Urothelium cell line (cell line): ENCODE measurements at places on chromosomes 6 and 20.

DNA sequence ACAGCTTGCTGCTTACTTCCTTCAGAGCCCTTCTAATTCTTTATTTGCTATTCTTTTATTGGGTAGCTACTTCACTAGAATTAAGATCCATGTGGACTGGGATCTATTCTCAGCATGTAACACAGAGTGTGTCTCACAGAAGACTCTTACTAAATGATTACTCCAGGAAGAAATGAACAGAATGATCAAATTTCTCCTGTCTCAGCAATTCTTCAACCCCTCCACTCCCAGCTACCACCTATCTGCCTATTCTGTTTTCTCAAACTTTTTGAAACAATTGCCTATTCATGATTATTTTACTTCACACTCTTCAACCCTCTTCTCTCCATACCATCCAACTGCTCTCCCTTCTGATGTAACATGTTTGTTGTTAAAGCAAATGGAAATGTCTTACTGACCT, 132.6 kb downstream of the BTBD9 start:
- DNase-seq: no peak

DNA sequence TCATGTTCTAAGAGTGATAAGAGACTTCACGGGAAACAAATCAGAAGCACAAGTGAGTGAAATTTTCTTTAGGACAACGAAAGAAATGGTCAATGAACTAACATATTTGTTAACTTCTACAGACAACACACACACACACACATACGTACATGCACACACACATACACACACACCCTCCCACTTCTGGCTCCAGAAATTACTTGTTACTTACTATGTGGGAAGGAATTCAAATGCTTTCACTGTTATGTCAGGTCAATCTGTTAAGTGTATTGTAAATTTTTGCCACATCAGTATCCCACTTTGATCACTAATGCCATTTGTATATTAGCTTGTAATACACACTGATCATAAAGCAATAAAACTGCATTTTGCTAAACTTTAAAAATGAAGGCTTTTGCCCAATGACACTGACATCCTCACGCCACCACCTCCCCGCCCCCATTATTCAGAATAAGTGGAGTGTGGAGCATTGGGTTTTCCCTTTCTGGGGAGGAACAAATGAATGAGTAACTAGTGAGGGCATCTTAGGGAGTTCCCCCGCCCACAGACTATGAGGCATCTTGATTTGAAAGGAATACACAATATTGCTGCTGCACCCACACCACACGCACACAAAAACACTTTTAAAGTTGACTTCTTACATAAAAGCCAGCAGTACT, 76.2 kb downstream of the ATXN1 start:
- DNase-seq: peak; percentile 13

- DNase-seq: no peak
These were observed 107.7 kb upstream of the DTNBP1 start for GRCh38 chr6:15770347-15771143.

- DNase-seq: peak; percentile 46
These were observed 1111.4 kb upstream of the CITED2 start for GRCh38 chr6:140485740-140486449.

GRCh38 chr20:39214828-39215227, 252.7 kb downstream of the DHX35 start:
- DNase-seq: no peak

- DNase-seq: no peak
These were observed 244.4 kb downstream of the SLC24A3 start for GRCh38 chr20:19456595-19457395.

GRCh38 chr6:125637207-125637606, 112.2 kb upstream of the HEY2 start:
- no peak for DNase-seq

- DNase-seq: no peak
These were observed 767 bp downstream of the AP5S1 start for GRCh38 chr20:3820901-3821727.

- DNase-seq: no peak
These were observed 55.7 kb downstream of the FAM217A start for GRCh38 chr6:4023240-4023639.

GRCh38 chr6:22544476-22544875, 24.9 kb upstream of the HDGFL1 start:
- DNase-seq: no peak

DNA sequence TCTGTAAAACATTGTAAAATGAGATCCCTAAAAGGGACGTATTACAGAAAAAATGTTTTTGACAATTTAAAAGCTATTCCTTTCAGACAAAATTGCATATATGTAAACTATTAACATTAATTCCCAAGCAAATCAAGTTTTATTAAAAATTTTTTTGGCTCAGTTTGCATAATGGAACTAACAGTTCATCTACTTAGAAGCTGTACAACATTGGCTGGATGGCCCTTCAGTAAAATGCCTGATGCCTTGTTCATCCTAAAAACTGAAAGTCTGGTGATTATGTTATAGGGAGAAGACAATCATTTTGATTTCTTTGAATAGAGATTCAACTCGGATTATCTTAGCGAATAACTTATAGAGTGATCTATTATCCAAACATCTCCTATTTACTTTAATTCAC, 52.8 kb downstream of the ADGRG6 start:
- DNase-seq: no peak

DNA sequence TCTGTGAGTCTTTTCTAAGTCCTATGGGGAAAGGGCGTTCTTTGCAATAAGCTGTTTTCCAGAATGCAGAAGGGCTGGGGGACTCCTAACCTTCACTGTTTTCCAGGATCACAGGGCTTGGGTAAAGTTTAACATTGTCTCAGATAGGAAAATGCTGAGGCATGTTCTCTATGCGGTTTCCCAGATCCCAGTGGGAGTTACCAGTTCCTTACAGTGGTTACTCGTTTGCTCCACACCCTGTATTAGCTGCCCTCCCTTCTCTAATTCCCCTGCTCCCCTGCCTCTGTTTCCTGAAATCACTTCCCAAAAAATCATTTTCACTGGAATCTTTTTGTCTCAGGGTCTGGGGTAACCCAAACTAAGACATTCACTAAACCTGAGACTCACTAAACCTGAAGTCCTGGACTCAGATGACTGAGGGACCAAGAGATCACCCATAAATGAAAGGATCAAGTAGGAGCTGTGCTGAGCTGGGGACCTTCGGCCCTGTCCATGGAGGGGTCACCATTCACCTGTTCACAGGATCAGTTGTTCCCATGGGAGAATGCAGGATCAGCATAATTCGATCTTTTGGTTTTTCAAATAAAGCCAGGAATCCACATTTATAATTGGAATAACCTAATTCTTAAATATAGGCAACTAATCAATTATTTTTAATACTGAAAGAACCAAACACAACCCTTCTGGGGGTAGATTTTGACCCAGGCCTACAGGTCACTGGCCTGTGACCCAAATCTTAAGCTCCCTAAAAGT, 76.2 kb downstream of the ISM1 start:
- DNase-seq: no peak

DNA sequence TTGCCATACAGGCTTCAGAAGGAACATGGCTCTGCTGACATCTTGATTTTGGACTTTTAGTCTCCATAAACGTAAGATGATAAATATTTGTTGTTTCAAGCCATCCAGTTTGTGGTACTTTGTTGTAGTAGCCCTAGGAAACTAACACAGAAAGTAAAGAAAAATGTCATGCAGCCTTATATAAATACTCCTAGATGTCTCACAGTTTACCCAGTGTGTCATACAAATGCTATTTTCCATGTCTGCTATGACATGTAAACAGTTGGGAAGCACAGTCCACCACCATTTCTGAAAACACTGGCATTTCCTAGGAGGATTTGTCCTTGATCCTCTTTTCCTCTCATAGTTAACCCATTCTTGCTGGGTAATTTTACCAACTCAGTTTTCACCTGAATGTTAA, 30.6 kb upstream of the ME1 start:
- no peak for DNase-seq

DNA sequence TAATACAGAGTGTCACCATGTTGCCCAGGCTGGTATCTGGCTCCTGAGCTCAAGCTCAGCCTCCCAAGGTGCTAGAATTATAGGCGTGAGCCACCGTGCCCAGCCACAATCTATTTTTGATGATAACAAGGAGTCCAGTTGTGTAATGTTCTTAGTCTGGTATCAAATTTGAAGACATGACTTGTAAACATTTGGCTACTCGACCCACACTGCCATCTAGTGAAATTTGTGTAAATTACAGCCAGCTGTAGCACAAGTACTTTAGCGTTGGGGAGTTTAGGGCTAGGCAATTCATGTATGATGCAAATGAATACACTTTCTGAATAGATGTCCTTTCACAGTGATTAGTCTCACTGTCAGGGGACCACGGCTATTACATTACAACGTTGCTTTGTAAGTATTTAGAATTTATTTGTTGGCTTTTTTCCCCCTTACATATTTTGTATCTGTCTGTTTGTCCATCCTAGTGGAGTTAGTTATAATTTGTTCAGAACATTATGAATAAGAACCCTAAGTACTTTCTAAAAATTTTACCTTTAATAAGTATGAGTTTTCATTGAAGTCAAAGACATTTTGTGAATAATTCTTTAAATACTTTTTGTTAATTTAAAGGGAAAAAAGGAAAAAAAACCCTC, 139.7 kb downstream of the PRDM13 start:
- DNase-seq: peak; percentile 38

- DNase-seq: no peak
These were observed 73.7 kb upstream of the CITED2 start for GRCh38 chr6:139448051-139448649.

- DNase-seq: no peak
These were observed 139.6 kb downstream of the MYLK4 start for GRCh38 chr6:2611092-2611491.

DNA sequence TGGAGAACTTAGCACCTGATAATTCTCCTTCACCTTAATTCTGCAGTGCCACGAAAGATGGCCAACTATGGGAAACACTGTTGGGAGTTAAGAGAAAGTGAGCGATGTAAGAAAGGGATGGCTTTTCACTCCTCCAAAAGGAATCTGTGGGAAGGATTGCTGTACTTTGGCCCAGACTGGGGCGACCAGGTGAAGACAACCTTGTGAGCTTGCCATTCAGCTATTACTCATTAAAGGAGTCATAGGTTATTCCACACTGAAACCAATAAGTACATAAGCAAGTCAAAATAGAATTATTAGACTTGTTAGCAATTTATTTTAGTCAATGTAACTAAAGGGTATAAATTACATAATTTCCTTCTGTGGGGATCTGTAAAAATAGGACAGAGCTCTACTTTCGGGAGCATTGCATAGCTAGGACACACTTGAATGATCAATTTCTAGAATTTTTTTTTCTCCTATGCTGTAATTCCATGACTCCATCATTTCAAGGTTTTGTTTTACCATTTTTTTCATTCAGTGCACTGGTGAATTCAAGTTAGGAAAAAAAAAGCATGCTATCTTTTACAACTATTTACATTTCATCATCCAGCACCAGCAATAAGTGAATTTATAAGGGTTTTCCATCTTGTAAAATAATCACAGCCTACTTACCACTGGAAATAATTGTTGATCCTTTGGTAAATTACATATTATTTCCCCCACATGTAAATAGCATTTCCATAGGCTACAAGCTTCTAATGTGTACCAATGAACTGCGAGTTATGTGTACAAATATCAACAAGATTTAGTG, 231.7 kb downstream of the SIM1 start:
- DNase-seq: no peak

- no peak for DNase-seq
These were observed 55.0 kb upstream of the TNFAIP3 start for GRCh38 chr6:137811916-137812553.

- DNase-seq: no peak
These were observed 167.3 kb upstream of the GMDS start for GRCh38 chr6:2412731-2413130.

DNA sequence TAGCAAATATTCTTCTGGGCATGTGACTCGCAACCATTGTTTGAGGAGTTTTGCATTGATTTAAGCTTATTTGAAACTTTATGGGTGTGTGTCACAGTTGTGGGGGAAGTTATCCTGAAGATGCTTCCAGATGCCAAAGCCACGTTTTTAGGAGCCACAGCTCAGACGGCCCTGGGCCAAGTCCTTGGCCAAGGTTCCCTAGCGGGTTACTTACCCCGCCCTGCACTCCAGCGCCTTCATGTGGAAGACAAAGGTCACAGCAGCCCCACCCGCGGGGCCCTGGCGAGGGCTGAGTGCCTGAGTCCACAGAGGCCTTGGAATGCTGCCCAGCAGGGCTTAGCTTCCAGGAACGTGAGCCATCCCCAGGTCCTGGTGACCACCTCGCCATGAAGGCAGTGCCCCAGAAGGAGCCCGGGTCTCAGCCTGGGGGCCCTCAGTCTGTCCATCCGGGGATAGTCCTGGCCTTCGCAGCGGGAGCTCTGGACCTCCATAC, 308.3 kb downstream of the CDH4 start:
- DNase-seq: peak; percentile 62

GRCh38 chr6:121064345-121064744, 269.9 kb downstream of the TBC1D32 start:
- DNase-seq: no peak

DNA sequence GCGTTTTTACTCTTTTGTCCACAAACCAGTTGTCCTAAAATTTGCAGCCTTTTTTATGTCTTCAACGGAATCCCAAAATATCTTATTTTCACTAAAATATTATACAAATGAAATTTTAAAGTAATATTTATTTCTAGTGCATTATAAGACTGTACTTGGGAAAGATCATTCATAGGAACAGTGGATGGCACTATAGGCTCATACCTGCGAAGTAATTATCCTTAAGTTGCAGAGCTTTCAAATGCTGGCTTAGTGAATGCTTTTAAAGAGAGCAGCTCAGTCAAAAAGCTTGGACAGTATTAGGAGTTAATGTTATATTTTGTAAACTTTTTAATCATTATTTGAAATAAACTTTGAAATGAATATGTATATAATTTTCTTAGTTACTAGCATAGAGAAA, 254.9 kb downstream of the CDKAL1 start:
- no peak for DNase-seq

DNA sequence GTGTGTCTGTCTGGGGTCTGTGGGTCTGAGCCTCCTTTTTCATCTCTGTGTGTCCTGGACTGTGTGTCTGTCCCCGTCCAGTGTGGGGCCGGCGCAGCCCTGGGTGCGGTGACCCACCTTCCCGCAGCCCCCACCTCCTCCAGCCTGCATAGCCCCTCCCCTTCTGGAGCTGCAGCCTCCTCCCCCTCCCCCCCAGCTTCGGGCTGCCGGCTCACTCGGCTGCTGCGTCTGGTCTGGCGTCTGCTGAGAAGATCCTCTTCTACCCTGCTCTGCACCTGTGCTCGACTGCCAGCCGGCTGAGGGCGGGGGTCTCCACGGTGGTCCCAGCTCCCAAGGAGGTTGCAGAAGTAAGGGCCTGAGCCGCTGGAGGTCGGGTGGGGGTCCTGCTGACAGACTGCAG, 7.6 kb upstream of the LKAAEAR1 start:
- no peak for DNase-seq

DNA sequence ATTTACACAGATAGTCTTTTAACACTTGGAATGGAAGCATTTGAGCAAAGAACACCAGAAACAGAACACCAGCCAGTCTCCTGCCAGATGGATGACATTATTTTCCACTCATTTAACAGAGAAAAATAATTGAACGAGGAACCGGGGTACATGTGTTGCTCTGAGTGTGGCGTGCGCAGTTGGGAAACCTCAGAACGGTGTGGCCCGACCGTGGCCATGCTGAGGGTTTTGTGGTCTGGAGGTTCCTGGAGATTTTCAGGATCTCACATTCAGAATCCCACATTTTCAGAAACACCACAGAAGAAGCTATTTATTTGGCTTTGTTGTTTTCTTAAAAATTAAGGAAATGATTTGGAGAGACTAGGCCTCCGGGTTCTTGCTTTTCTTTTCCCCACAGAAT, 126.9 kb upstream of the QKI start:
- no peak for DNase-seq

GRCh38 chr6:130593200-130593599, 227.4 kb downstream of the TMEM200A start:
- no peak for DNase-seq

- DNase-seq: no peak
These were observed 20.0 kb upstream of the TMEM14A start for GRCh38 chr6:52650941-52651340.

- peak; percentile 67 for DNase-seq
These were observed 23.1 kb downstream of the GNAS start for GRCh38 chr20:58875541-58876134.
